Activated naive CD4-positive, alpha-beta T cell (primary cell): ENCODE measurements at places on chromosomes 4 and X.

DNA sequence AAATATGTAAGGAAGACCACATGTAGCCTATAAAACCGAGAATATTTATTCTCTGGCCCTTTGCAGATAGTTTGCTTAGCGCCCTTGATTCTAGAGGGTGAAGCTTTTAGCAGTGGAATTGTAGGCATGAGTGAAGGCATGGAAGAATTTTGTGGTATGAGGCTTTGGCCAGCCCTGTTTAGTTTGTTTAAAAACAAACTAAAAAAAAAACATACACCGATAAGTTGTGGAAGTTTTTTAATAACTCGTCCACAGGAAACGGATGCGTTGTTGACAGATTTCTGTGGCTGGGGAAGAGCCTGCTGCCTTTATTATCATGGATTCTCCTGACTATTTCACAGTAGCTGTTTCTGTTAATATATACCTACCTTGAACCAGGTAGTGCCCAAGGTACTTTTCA is 194.7 kb upstream of the LNX1 start:
- DNase-seq, result no peak

- DNase-seq, result no peak
These were observed 3.1 kb downstream of the KDM6A start for GRCh38 chrX:44876086-44876485.

GRCh38 chrX:115900425-115900824 is 270.1 kb upstream of the AGTR2 start:
- DNase-seq, result no peak

- no peak for DNase-seq
These were observed 137.1 kb downstream of the ARSF start for GRCh38 chrX:3178329-3178728.

DNA sequence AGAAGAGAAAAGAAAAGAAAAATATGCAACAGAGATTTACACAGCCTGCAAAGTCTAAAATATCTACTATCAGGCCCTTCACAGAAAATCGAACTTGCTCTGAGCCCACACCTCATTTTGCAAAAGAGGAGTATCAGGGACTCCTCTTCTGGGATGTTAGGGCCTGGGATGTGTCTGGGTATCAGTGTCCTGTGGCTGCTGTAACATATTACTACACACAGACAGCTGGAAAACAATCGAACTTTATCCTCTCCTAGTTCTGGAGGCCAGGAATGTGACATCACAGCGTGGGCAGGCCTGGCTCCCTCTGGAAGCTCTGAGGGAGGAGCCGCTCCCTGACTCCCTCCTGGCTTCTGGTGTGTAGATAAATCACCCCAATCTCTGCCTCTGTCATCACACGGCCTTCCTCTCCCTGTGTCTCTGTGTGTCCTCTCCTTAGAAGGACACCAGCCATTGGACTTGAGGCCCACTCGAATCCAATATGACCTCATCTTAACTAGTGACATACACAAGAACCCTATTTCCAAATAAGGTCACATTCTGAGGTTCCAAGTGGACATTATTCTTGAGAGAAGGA is 52.9 kb downstream of the PPP2R2C start:
- no peak for DNase-seq

GRCh38 chr4:171561419-171561818 is 251.8 kb upstream of the GALNTL6 start:
- DNase-seq, result no peak

GRCh38 chr4:169241464-169241863 is 29.3 kb downstream of the SH3RF1 start:
- DNase-seq, result no peak

DNA sequence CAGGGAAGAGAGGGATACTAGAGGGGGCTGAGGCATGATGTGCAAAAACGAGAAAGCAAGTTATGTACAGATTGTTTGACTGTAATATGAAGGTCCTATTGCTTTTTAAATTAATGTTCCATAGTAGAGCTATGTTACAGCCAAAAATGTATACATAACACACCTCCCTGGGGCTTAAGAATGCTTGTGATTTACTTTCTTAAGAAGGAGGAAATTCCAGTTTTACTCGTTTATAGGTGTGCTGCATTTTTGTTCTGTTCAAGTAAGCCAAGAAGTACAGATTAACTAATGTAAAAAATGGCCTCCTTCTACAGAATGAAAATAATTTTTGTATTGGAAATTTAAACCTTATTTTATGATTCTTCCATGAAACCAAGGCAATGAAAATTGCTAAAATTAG is 614.4 kb upstream of the NR3C2 start:
- DNase-seq, result no peak

DNA sequence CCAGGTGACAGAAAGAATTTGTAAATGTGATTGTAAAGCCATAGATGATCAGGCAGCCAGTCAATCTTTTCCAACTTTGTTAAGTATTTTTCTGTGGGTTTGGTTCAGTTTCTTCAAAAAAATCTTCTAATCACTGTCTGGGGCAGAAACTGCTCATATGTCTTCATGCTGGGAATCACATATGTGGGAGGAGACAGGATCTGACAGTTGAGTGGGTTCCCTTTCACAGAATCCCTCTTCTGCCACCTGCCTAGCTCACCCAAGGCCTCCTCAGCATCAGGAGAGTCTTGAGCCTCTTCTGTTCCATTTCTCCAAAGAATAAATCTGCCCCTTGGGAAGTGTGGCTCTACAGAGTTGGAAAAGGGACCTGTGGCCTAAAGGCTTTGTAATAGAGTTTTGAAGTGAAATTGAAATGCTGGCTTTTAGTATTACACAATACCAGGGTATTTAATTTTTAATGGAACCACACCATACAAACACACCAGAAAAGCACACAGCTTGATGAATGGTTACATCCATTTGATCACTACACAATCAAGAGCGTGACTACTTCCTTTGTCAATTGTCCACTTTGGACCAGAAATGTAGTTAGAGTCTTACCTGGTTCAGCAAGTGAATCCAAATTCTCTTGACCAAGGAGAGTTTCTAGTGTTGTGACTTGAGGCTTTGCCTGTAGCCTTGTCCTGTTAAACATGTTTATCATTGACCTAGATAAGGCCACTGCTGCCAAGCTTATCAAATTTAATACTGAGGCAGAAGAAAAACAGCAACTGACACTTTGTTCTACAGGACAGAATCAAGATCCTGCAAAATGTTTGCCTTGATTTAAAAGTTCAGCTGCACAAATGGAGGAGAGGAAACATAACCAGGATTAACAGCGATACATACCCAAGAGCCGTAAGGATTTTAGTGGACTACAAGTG is 20.4 kb downstream of the MSMO1 start:
- DNase-seq, result no peak

- no peak for DNase-seq
These were observed 448 bp upstream of the TBC1D8B start for GRCh38 chrX:106802063-106802387.

- DNase-seq, result no peak
These were observed 7.0 kb upstream of the EREG start for GRCh38 chr4:74357965-74358364.

DNA sequence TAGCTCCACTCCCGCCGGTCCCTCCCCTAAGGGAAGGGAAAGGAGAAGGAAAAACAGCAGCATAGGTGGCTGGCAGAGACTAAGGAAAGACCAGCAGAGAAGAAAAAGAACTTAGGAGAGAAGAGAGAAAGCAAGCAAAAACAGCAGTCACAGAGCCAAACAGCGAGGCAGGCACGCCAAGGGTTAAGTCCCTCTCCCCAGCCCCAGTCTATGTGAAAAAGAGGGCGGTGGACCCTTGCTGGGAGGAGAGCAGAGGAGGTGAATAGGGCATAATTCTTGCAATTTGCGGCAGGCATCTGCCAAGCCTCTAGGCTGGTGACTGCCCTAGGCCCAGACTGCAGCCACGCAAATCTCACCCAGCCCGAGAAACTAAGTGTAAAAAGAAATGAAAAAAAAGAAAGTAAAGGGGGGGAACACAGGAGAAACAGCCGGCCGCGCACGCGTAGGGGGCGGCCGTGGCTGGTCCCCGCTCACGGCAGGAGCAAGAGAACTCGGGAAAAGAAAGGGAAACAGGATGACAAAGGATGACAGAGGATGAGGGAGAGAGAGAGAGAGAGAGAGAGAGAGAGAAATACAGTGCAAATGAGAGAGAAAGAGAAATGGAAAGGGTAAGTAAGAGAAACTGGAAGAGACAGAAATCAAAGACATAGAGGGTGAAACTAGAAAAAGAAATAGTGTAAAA is 48.6 kb downstream of the MAGEA9 start:
- DNase-seq, result no peak

- no peak for DNase-seq
These were observed 23.8 kb downstream of the SLC16A2 start for GRCh38 chrX:74445099-74445498.

GRCh38 chr4:24980064-24980690 is 50.6 kb downstream of the LGI2 start:
- DNase-seq, result no peak

DNA sequence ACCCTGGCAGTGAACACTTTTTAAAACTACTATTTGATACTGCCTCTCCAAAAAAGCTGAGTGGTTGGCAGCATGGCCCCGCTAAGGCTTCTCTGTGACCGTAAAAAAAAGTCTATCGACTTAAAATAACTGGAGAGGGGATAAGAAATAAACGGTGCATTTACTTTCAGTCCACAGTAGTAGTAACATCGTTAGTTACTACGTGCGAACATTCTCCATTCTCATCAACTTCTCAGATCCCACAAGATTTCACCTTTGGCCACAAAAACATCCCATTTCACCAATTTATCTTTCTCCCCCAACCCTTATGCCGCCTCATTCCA is 524 bp upstream of the EXOSC9 start:
- no peak for DNase-seq

DNA sequence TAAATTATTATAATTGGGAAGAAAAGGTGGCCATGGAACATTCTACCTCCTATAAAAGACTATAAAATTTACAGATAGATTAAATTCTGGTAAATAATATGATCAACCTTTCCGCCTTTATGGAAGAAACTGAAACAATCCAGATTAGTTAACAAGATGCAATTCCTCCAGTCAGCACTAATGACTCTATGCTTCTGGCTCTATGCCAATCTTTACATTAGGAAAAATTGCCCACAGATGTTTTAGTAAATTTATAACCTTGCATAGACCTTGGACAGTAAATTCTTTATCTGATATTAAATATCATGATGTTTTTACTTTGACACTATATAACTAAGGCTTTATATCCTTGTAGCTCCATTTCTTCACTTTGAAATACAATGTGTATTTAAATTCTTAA is 2302.5 kb downstream of the ARAP2 start:
- DNase-seq, result no peak

- DNase-seq, result no peak
These were observed at the start of gene DOK7 for GRCh38 chr4:3462790-3463415. DOK7 (plus strand) TSS chr4:3463306; CDS start chr4:3463376, 70 bp downstream.

- DNase-seq, result no peak
These were observed 14.9 kb downstream of the SNX12 start for GRCh38 chrX:71053217-71053621.

DNA sequence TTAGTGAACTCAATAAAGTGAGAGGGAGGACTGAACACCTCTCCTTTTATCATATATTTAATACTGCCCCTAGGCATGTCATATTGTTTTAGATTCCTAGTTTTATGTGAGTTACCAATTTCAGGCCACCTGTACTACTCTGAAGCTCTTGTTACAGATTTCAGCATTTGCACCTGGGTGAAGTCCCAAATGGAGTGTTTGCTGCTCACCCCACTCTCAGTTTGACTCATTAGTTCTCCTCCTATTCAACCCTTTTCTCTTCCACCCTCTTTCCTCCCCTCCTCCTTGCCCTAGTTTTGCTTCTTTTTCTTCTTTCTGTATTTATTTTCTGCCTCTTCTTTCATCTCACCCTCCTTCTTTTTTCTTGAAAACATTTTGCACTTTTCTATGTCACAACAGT is 1852.2 kb upstream of the IGFBP7 start:
- DNase-seq, result no peak

- no peak for DNase-seq
These were observed 47.2 kb downstream of the GYG2 start for GRCh38 chrX:2875798-2876399.

GRCh38 chrX:16567681-16568080 is 82.3 kb upstream of the S100G start:
- no peak for DNase-seq

- no peak for DNase-seq
These were observed 133.3 kb downstream of the MAML3 start for GRCh38 chr4:140020457-140021361.

DNA sequence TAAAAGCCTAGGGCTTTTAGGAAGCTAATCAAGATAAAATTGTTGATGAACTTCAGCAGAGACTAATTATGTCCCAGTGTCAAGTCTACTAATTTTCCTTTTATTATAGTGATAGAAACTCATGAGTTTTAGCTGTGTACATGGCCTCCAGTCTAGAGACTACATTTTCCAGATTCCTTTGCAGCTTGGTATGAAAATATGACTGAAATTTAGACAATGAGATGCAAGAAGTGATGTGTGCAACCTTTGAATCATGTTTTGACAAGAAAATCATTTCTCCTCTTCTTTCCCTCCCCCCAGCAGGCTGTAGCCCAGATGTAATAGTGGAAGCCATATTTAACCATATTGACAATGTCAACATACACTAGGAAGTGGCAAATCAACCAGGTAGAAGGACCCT is 30.3 kb upstream of the IL13RA2 start:
- DNase-seq, result no peak

GRCh38 chr4:140049024-140049848 is 104.7 kb downstream of the MAML3 start:
- DNase-seq, result peak; percentile 43

- no peak for DNase-seq
These were observed 60.8 kb downstream of the TBL1X start for GRCh38 chrX:9525511-9526248.

- no peak for DNase-seq
These were observed 77.9 kb downstream of the SMARCA1 start for GRCh38 chrX:129445436-129445835.

GRCh38 chr4:82044141-82044993 is 329.4 kb downstream of the HNRNPD start:
- DNase-seq, result peak; percentile 7
